ENCODE measurements at places on chromosomes 3 and 15.
A peak's percentile ranks its signal among the peaks of the same experiment; 100 is the strongest.

GRCh38 chr3:4581920-4582611 lies 88.9 kb downstream of the ITPR1 start:
- DNase-seq: no peak

GRCh38 chr3:60584250-60584649 lies 667.0 kb downstream of the FHIT start:
- no peak for DNase-seq

DNA sequence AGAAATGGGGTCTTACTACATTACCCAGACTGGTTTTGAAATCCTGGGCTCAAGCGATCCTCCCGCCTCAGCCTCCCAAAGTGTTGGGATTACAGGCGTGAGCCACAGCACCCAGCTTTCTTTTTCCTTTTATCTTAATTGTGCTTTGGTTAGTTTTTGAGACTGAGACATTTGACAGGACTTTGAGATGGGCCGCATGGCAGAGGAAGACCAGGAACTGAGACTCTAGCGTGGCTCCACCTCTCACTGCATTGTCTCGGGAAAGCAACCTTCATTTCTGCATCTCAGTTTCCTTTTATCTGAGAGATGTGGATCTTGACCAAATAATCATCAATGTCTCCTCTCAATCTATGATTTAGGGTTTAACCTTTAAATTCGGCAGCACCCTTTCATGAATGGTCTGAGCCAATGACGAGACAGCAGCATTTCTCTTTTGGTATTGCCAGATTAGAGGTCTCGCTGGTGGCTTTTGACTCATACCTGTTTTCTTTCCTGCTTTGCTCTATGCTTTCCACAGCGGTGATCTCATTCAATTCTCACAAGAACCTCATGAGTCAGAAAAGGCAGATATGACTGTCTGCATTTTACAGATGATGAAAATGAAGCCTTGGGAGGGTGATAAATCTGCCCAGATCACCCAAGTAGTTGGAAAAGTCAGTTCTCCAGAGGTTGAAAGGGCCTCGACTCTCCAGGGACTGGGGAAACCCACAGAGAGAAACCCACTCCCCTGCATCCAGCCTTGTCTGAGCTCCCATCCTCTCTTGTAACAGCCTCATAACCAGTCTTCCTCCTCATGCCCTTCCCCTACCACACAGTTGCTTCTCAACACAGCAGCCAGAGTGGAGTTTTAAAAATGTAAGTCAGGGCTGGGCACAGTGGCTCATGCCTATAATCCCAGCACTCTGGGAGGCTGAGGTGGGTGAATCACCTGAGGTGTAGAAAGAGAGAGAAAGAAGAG lies 84.8 kb upstream of the FOXB1 start:
- DNase-seq: no peak

GRCh38 chr15:78415284-78415683 lies 22.7 kb upstream of the IREB2 start:
- DNase-seq: no peak

DNA sequence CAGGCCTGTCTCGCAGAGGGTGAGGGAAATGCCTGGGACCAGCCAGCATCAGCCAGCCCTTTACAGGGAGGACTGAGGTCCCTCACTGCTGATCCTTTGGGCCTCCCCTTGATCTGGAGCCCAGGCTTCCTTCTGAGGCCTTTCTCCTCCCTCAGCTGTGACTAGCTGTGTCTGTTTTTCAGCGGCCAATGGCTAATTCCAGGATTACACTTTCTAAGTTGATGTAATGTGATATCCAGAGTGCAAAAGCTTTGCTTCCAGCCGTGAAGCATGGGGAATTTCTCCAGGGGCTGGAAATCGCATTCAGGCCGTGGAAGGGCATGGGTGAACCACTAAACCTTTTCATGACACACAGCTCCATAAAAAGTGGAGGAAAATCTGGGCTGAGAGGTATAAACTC lies 157.6 kb downstream of the SHQ1 start:
- DNase-seq: no peak

DNA sequence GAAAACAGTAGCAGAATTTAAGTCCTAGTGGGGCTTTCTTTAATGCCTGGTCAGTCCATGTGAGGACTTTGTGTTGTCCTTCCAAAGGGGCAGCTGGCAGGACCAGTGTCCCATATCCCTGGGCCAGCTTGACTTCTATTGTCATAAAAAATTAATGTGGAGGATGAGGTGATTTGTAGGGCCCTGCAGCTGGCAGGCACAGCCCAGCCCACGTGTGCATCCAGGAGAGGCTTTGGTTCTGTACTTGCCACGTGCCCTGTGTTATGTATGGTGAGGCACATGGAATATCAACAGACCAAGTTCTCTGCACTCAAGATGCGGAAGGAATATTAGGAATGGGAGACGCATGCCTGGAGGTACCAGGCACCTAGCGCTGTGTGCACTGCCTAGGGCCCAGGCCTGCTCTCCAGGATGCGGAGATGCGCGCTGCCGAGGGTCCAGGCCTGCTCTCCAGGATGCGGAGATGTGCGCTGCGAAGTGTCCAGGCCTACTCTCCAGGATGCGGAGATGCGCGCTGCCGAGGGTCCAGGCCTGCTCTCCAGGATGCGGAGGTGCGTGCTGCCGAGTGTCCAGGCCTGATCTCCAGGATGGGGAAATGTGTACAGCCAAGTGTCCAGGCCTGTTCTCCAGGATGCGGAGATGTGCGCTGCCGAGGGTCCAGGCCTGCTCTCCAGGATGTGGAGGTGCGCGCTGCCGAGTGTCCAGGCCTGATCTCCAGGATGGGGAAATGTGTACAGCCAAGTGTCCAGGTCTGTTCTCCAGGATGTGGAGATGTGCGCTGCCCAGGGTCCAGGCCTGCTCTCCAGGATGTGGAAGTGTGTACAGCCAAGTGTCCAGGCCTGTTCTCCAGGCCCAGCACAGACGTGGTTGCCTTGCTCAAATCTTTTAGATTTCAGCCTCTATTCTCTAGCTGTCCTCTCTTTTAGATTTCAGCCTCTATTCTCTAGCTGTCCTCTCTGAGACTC lies 183.3 kb upstream of the ROPN1 start:
- DNase-seq: no peak

DNA sequence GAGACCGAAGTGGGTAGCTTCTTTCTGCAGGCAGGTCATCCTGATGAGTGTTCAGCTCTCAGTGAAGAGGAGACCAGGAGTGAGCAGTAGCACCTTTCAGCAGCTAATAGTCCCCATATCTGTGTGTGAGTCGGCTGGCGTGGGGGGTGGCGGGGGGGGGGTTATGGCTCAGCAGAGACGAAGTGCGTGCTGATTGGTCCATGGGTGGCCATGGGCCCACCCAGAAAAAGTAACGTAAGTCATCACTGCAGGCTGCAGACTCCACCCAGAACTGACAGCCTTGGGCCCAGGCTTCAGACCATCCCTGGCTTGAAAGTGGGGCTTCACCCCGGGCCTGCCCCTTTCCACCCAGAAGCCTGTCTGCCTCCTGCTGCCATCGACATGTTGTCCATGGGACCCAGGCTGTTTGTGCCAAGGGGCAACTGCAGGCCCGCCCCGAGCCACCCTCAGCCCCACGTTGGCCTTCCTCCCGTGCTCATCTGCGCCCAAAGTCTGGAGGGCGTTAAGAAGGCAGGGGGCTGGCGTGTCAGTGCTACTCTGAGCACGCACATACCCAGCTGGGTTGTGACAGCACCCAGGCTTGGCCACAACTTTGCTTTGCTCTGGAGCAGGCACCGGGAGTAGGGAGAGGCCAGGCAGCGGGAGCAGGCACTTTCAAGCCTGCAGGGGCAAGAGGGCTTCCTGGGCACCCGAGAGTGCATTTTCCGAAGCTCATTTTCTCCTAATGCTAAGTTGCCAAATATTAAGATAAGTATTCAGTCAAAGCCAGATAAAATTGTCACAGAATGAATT lies 511.7 kb upstream of the CDIN1 start:
- DNase-seq: no peak

GRCh38 chr3:55511895-55512570 lies 24.9 kb upstream of the WNT5A start:
- no peak for DNase-seq

DNA sequence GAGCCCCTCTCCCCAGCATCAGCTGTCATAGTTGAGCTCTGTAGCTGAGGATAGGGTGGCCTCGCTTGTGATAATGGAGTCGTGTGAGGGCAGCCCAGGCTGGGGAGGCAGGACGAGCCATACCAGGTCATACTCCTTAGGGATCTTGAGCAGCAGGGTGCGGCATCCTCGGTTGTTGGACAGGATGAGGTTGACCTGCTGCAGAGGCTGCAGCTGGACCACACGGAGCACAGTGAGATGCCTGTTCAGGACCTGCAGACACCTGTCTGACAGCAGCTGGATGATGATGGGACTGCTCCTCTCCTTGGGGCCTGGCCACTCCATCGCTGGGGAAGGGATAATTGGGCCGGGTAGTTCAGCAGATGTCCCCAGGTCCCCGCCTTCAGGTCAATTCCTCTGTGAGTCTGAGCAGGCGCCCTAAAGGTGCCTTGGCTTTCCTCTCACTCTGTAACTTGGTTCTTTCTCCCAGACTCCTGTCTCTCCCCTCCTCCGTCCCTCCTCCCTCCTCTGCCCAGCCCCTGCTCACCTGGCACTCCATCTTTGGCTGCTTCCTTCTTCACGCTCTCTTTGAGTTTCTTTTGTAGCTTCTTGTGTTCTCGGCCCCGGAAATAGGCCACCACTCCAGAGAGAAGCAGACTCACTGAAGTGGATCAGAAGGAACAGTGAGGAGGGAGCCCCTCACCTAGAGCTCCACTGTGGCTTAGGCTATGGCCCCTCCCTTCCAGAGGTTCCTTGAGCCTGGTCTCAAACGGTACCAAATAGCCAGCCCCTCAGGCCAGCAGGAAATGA lies 7.8 kb downstream of the DUOX2 start:
- DNase-seq: no peak

- DNase-seq: peak; percentile 98
Measured at GRCh38 chr3:31531992-31532586, 636 bp upstream of the STT3B start.

DNA sequence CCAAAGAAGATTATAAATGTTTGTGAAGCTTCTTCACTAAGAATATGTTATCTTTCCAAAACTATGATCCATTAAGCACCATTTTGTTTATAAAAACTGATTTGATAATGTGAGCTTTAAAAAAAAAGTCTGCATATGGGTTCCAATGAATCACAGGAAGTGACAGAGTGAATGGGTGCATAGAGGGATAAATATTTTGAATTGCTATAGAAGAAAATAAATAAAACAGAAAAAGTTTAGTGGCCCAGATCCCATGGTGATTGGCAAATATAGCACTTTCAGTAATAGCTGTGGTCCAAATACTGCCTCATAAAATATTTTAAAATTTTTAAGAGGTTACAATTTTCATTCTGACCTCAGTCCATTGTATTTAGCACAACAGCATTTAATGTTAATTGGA lies 19.2 kb downstream of the CPA3 start:
- no peak for DNase-seq

DNA sequence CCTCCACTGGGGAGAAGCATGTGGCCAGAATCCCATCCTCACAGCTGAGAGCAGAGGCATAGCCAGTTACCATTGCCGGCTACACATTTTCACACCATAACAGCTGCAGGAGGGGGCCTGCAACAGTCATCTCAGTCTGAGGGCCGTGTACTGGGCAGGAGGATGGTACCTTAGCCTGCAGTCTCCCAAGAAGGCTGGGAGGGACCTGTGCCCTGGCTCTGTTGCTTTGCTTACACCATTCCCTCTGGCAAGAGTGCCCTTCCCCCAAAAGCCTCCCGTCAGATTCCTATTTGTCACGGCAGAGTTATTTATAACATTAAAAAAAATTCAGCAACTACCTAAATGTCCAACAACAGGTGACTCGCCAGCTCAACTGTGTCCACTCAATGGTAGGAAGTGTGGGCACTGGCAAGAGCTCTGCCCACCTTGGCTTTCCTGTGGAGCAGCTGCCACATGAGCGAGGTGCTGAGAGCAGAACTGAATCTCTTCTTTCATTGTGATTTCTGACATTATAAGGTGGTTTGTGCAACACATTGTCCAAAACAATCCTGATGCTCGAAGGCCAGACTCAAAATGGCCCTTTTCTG lies 4.4 kb downstream of the CAMKV start:
- no peak for DNase-seq

- DNase-seq: no peak
Measured at GRCh38 chr3:59300733-59301132, 250.9 kb upstream of the CFAP20DC start.

- DNase-seq: no peak
Measured at GRCh38 chr3:45056608-45057301, 30.7 kb downstream of the CLEC3B start.

GRCh38 chr3:7015683-7016440 lies 154.9 kb downstream of the GRM7 start:
- no peak for DNase-seq

GRCh38 chr15:67558502-67558901 lies 16.0 kb downstream of the MAP2K5 start:
- DNase-seq: no peak

- no peak for DNase-seq
Measured at GRCh38 chr3:107847791-107848190, 243.0 kb downstream of the CD47 start.

- no peak for DNase-seq
Measured at GRCh38 chr3:71494212-71494611, 89.3 kb downstream of the FOXP1 start.

GRCh38 chr15:39397883-39398282 lies 183.0 kb upstream of the THBS1 start:
- no peak for DNase-seq

- no peak for DNase-seq
Measured at GRCh38 chr3:13105896-13106250, 32.6 kb upstream of the IQSEC1 start.

- DNase-seq: no peak
Measured at GRCh38 chr3:190912736-190913135, 50.2 kb upstream of the GMNC start.

- no peak for DNase-seq
Measured at GRCh38 chr3:149473357-149474249, 894 bp upstream of the TM4SF4 start.

GRCh38 chr3:118782755-118783202 lies 251.9 kb downstream of the IGSF11 start:
- DNase-seq: no peak

DNA sequence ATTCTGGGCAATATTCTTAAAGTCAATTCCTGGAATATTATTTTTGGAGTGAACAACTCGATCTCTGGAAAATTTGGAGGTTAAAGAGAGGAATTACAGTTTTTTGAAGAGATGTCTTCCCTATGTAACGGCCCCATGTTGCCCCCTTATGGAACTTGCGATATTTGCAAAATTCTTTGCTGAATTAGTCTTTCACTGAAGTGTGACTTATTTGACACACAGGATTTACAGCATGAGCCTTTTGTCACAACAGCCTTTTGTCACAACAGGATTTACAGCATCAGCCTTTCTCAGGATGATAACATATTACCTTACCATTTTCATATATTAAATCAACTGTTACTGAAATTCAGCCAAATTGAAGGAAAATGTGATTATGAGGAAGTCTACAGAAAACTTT lies 37.8 kb upstream of the SPTSSB start:
- no peak for DNase-seq

GRCh38 chr15:69222002-69222474 lies 61.6 kb downstream of the GLCE start:
- DNase-seq: no peak

GRCh38 chr3:137692803-137693431 lies 71.2 kb upstream of the SOX14 start:
- DNase-seq: no peak

- no peak for DNase-seq
Measured at GRCh38 chr15:99826157-99826780, 93.0 kb upstream of the LYSMD4 start.
